Stimulated activated CD8-positive, alpha-beta memory T cell treated with anti-CD3 and anti-CD28 coated beads, Interleukin-2, amount 100 ng/mL, for 1 hour (primary cell): ENCODE measurements at places on chromosomes 16 and 17.

GRCh38 chr16:73797115-73797514 is 499.5 kb upstream of the PSMD7 start:
- DNase-seq, result no peak

GRCh38 chr16:73093146-73094144 is 45.5 kb upstream of the ZFHX3 start:
- DNase-seq, result no peak

- DNase-seq, result no peak
Measured at GRCh38 chr16:62870554-62870953, 834.3 kb upstream of the CDH8 start.

GRCh38 chr16:19595043-19595767 is 39.7 kb downstream of the VPS35L start:
- DNase-seq, result no peak

- no peak for DNase-seq
Measured at GRCh38 chr17:17416400-17417360, 60.1 kb upstream of the MED9 start.

GRCh38 chr17:8275421-8276290 is 12.8 kb upstream of the RANGRF start:
- DNase-seq, result no peak

DNA sequence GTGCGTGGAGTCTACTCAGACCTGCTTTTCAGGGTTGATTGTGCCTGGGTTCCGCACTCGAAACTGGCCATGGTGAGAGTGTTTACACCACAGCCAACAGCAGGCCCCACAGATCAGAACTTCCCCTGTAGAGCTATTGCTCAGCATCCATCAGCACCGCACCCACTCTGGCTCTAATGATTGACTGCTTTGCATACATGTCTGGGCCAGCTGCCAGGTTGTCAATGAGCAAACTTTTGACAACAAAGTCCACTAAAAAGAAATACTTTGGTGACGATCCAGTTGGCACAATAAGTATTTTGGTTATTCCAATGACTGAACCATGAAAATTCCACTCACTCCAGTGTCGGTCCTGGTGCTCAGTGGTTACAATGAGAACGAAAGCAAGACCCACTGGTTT is 190.7 kb downstream of the FOXL1 start:
- no peak for DNase-seq

- no peak for DNase-seq
Measured at GRCh38 chr17:8468980-8469379, 33.3 kb downstream of the NDEL1 start.

DNA sequence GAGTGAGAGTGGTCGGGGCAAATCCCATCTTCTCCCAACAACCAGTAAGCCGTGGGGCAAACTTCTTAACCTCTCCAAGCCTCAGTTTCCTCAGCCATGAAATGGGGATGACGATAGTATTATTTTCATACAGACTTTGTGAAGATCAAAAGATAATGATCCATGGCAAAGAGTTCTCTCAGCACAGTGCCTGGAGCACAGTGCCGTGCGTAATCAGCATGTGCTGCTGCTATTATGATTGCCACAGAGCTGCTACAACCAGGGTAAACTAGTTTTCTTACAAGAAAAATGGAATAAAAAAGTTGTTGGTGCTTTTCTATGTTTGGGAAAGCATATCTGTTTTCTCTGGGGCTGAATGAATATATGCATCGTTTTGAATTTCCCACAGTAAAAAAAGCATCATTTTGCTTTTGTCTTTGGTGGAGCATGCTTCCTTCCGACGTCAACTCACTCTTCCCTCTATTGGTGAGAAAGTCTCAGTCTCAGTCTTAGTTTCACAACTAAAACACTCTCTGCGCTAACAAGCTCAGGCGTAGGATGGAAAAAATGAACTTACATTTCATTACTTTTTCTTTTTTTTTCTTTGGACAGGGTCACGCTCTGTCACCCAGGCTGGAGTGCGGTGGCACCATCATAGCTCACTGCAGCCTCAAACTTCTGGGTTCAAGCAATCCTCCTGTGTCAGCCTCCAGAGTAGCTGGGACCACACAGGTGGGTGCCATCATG is 37.2 kb downstream of the CDK5R1 start:
- DNase-seq, result no peak

DNA sequence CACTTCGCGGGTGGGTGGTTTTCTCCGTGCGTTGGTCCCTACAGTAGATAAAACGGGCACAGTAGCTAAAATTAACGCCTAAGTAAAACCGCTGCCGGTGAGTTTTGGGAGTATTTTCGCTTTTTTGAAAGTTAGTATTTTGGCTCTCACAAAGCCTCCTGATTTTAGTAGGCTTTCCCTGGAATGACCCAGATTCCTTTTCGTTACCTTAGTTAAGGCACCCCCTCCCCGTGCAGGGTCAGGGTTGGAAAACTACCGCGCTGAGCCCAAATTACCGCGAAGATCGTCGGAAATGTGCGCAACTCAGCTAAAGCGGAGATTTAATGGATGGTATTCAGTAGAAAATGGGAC is 28.3 kb upstream of the ST6GALNAC1 start:
- DNase-seq, result no peak

DNA sequence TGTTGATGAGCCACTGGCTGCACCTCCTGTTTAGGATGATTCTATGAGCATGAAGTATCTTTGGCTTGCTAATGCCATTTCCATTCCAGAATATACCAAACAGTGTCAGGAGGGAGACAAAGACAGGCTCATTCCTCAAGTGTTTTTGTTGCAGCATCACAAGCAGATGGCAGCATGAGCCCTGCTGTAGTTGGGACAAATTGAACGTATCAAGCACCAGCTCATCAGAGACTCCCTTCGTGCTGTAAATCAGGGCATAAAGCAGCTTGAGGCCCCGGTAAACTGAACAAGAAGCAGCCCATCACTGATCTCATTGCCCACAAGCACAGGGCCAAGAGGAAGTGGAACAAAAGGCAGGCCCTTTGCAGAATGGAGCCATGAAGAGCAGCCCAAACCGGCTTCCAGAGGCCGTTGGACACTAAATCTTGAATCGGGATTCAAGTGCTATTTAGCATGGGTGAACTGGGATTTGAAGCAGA is 45.9 kb upstream of the HS3ST3A1 start:
- no peak for DNase-seq

GRCh38 chr17:30450125-30451027 is 26.8 kb upstream of the GOSR1 start:
- no peak for DNase-seq

DNA sequence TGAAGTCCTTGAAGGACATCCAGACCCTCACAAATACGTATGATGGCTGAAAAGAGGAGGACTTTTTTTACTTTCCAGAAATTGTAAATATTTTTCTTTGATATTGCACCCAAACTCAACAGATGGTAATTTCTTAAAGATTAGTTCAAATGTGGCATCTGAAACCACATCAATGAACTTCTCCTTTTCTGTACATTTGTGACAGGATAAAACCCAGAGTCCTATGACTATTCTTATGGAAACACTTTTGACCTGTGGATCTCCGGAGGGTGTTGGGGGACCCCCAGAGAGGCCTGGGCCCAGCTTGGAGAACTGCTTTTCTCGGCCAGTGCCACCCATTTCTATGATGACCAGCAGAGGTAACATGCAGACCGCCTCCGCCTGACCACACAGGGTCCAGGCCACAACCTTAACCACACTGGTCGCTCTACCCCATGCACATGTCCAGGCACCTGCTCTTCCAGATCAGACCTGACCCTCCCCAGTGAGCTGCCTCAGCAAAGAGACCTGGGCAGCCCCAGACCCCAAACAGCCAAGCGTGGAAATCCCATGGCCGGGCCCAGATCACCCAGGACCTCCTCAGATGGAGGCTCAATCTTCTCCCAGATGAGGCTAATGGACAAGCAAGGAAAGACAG is 22.7 kb downstream of the RPH3AL start:
- DNase-seq, result no peak

DNA sequence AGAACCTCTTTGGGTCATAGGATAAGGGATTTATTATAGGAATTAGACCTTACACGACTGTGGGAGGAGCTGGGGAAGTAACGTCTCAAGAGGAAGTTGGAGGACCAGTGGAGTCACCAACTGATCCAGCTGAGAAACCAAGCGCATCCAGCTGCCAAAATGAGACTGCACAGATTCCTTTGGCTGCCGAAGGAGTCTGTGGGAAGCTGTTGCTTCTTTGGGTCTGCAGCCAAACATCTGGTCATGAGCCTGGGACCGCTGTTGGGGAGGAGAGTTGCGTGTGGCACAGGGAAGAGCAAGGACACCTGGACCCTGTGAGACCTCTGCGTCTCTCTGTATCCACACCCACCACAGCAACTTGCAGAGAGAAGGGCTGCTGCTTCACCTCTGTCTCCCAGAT is 2.4 kb upstream of the NACA2 start:
- DNase-seq, result no peak

- DNase-seq, result no peak
Measured at GRCh38 chr17:73272906-73273218, 11.2 kb upstream of the CPSF4L start.

DNA sequence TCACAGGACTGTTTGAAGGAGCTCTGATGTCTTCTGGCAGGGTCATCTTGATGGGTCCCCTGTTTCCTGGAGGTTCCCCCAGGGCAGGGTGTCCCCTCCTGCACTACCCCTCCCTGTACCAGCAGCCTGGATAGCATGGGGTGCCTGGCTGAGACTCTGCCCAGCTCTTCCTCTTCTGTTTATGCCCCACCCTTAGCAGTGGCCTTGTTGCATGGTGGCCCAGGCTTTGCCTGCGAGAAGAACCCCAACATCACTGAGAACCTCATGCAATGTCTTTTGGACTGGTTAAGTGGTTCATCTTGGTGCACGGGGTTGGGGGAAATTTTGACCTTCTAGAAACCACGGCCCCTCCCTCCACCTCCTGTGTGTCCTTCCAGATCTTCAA is 121.8 kb downstream of the IRX3 start:
- no peak for DNase-seq

DNA sequence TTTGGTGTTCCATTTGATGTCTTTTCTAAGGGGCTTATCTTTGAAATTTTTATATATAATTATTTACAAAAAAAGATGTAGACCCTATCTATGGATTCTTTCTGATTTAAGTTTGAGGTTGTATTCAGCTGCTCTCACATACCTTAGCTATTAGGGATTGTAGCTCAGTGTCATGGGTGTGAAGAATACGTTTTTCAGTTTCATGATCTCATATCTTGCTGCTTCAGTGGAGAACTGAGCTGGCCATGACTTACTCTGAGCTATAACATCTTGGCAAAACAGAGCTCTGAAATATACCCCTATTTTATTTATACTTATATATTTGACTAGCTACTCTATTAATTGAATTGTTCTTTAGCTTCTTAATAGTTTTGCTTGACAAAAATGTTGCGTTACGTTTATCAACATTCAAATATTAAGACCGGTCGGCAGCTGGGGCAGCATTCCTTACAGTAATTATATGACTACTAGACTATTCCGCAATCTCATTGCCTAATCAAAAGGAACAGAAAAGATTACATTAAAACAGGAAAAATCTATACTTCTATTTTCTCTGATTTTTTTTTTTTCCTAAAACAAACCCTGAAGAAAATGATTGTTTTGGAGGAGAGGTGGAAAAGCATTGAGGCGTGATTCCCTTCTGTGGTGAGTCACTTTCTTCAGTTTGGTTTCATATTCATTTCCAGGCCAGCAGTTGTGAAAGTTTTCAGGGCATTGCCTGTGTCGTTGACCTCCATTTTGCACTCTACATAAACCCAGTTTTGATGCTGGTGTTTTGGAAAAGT is 24.1 kb upstream of the KRT24 start:
- no peak for DNase-seq

DNA sequence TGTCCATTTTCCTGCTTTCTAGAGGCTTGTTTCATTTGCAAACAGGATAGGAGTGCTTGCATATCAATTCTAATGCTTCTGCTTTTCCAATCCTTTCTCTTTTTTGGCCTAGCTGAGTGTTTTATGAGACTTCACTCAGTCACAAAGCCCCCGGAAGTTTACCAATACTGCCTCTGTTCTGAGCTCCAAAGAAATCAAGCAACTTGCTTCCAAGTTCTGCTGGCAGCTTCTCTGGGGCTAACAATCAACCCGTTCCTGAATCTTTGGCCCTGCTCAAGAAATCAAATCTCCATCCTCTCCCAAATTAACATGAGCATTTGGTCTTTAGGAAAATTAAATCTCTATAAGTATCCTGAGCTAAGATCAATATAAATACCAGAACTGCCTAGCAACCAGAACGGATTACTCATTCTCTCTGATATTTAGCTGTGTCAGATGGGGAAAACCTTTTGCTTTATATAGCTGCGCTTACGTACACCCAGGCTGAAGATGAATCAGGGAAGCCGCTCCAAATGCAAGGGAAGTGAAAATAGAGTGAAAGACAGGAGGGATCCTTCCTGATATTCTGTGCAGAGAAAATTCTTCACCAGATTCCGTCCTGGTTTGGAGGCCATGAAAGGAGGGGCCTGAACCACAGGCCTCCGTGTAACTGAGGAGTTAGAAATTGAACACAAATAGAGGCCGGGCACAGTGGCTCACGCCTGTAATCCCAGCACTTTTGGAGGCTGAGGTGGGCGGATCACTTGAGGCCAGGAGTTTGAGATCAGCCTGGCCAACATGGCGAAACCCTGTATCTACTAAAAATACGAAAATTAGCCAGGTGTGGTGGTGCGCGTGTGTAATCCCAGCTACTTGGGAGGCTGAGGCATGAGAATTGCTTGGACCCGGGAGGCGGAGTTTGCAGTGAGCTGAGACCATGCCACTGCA is 23.3 kb upstream of the GRB2 start:
- DNase-seq, result no peak
